ENCODE measurements at places on chromosomes 7 and 10.
A peak's percentile ranks its signal among the peaks of the same experiment; 100 is the strongest.

DNA sequence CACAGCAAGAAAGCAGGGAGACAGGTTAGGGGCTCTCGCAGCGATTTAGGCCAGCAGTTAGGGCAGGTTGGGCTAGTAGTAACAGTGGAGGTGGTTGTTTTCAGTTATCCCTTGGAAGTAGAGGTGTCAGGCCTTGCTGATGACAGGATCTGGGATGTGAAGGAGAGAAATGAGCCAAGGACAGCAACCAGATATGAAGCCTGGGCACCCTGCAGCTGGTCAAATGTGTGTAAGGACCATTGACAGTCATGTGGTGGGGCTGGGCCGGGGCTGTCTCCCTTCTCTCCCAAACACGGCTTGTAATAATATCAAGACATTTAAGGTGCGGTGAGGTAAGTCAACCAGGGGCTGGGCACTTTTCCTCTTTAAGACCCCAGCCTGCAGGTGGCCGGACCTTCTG is 112.5 kb upstream of the IGFBP3 start:
- no peak for DNase-seq

GRCh38 chr10:57849691-57850357 is 417.9 kb downstream of the IPMK start:
- DNase-seq = no peak

- DNase-seq = peak; percentile 59
Observed at GRCh38 chr10:121696854-121697253, 98.6 kb upstream of the FGFR2 start.

- DNase-seq = no peak
Observed at GRCh38 chr7:75962607-75963380, 31.6 kb downstream of the TMEM120A start.

- DNase-seq = peak; percentile 40
Observed at GRCh38 chr10:59805014-59805413, 51.8 kb upstream of the MRLN start.

DNA sequence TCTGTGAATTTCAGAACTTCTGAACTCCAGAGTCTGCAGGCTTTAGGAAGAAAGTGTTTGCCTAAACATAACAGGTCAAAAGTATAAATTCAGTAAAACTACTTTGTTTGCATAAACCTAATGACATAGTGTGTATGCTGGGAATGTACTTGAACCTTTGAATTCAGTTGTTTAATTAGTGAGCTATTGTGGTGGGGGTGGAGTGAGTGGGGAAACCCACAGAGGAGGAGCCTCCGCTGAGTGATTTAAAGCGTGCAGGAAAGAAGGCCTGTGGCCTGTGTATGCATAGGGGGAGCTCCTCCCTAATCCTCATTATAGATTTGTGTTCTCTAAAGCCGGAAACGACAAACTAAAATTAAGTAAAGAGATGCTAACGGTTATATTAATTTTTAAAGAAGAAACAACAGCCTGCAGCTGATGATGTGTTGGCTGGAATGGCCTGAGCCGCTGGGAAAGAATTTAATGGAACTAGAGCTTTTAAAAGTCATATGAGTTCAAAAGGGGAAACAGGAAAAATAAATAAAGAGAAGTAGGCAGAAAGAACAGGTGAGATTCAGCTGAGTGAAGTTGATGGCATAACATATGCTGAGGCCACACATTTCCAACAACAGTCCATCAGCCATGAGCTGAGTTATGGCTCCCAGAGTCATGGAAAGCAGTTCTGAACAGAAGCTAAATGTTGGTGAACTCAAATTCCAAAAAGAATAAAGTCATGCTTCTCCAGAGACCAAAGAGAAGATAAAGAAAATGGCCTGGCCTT is 595.0 kb downstream of the GRM8 start:
- no peak for DNase-seq

GRCh38 chr10:58723186-58723585 is 210.5 kb downstream of the BICC1 start:
- no peak for DNase-seq

- DNase-seq = peak; percentile 96
Observed at GRCh38 chr7:91880413-91881241, at the start of gene MTERF1. TSS of gene MTERF1 (minus strand) at chr7:91880702. CDS start at chr7:91880083, 619 bp downstream.

DNA sequence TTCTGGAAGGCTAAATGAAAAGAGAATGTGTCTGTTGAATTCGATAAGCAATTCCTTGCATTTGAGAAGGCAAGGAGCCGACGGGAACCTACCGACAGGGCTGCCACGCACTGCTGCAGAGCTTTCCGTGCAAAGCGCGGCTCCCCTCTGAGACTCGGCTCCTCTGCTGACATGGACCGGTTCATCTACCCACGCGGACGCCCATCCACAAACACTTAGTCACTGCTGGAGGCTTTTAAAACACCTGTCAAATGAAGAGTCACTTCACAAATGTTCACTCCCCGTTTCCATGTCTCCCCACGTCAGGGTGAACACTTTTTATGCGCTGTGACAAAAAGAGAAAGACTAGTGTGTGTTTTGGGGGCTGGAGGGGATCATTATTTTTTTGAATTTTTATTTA is 32.0 kb downstream of the AMZ1 start:
- no peak for DNase-seq

DNA sequence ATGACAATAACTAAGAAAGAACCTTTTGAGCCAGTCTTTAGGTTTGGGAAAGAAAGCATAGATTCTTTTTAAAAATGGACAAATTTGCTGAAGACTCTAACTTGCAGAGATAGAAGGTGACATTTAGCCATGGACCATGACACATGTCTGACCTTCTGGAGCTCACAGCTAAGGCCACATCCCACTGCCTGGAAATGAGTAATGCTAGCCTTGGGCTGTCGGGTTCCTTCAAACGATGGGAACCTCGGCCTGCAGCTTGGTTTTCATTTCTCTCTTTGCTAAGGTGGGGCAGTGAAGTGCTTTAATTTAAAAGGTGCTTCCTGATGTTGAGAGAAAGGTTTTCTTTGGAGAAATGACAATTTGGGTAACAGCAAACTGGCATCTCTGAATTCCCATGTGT is 223.2 kb downstream of the FANK1 start:
- DNase-seq = no peak

GRCh38 chr10:110009736-110010475 is 2.1 kb downstream of the ADD3 start:
- no peak for DNase-seq

GRCh38 chr10:12975266-12975665 is 26.2 kb downstream of the CCDC3 start:
- DNase-seq = no peak

GRCh38 chr7:88523645-88524044 is 217.0 kb upstream of the STEAP4 start:
- DNase-seq = no peak

DNA sequence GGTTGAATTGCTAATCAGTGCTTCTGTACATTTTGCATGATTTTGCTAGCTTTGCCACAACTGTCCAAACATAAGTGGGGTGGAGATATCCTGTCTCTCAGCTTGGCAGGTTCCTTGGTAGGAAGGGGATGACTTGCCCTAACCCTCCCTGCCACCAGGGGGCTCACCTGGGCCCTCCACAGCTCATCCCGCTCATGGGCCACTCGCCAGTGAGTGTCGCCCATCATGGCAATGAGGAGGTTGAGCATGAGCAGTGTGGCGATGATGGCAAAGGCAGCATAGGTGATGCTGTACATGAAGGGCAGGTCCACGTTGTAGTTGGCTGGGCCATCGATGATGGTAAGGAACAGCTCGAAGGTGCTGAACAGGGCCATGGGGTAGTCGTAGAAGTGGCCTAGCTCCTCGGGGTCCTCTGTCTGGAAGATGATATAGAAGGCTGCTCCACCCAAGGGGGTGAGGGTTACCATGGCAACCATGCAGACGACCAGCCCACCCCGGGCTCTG is 12.2 kb downstream of the TRPV6 start:
- DNase-seq = peak; percentile 33

- DNase-seq = no peak
Observed at GRCh38 chr10:120833222-120833928, 17.8 kb upstream of the WDR11 start.

GRCh38 chr7:6614953-6615722 is at the start of gene ZNF853:
TSS of gene ZNF853 (plus strand) at chr7:6615610. CDS start at chr7:6616175, 565 bp downstream.
- peak; percentile 73 for DNase-seq

GRCh38 chr7:159227433-159227832 is 82.8 kb upstream of the VIPR2 start:
- DNase-seq = no peak

GRCh38 chr10:108450280-108450679 is 1285.8 kb upstream of the SORCS1 start:
- no peak for DNase-seq

- no peak for DNase-seq
Observed at GRCh38 chr7:154857240-154857639, 145.7 kb downstream of the PAXIP1 start.

GRCh38 chr7:77309714-77310220 is 106.4 kb downstream of the GSAP start:
- no peak for DNase-seq

DNA sequence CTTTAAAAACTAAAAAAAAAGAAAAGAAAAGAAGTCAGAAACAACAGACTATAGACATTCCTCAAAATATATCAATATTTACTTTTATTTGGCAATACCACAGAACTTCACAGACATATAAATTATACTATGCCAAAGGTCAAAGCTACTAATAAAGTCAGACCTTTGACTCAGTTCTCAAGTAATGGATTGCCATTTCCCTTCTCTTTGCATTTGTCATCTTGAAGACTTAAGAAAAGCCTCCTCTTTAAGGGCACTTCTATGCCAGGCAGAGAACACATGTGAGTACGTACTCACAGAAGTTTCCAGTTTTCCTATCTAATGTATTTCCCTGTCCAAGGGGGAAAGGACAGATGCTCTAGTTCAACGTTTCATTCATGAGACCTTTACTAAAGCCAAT is 37.6 kb downstream of the TNPO3 start:
- no peak for DNase-seq

DNA sequence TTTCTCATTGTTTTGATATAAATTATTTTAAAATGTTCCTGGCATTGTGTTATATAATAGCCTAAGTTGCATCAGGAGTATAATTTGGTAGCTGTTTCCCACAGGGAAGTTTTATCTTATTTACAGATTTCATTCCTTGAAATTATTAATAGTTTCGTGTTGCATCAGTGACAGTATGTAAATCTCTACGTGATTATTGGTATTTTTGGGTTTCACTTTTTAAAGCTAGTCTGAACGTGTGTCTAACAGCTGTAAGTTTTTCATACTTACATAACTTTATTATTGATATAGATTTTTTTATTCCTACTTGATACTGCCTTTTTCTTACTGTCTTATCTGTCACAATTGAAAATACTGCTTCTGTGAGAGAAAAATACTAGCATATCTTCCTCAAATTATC is 167.9 kb downstream of the PHF14 start:
- DNase-seq = no peak

GRCh38 chr10:108989976-108990375 is 933.3 kb downstream of the XPNPEP1 start:
- DNase-seq = no peak

- DNase-seq = no peak
Observed at GRCh38 chr10:12704488-12704887, 297.0 kb downstream of the CCDC3 start.

DNA sequence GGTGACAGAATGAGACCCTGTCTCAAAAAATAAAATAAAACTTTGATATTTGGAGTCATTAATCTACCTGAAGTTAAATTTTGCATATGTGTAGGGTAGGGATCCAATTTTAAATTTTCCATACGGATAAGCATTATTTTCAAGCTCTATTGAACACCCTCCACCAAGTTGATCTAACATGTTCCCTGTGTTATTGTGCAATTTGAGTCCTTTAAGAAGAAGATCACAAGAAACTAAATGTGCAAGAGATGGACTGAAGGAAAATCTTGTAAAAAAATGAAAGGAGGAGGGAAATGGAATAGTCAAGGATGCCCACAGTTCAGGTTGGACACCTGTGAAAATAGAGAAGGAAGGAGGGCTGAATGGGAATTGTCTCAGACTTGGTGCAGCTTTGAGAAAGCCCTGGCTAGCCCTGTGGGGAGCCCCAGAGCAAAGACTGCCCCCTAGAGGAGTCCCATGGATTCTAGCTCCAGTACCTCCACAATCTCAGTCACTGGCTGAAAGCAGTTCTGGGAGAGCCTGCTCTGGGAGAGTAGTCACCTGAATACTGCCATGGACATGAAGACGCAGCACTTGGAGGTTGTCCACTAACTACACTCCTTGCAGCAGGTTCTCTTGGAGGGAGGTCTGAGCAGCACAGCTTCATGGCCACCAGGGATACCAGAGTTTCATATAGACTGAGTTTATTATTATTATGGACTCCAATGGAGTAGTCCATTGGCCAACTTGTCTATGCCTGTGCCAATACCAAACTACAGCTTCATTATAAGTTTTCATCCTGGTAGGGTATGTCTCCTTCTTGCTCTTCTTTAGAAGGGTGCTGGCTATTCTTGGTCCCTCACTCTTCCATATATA is 5.7 kb upstream of the TIAL1 start:
- peak; percentile 16 for DNase-seq

- DNase-seq = peak; percentile 68
Observed at GRCh38 chr10:75402486-75403143, 1.1 kb upstream of the ZNF503 start.

GRCh38 chr7:144086730-144087129 is 652 bp downstream of the OR2A12 start:
- DNase-seq = no peak

- DNase-seq = no peak
Observed at GRCh38 chr10:80154978-80155695, 22.6 kb downstream of the PLAC9 start.

GRCh38 chr7:14858410-14858809 is 44.1 kb downstream of the DGKB start:
- no peak for DNase-seq

DNA sequence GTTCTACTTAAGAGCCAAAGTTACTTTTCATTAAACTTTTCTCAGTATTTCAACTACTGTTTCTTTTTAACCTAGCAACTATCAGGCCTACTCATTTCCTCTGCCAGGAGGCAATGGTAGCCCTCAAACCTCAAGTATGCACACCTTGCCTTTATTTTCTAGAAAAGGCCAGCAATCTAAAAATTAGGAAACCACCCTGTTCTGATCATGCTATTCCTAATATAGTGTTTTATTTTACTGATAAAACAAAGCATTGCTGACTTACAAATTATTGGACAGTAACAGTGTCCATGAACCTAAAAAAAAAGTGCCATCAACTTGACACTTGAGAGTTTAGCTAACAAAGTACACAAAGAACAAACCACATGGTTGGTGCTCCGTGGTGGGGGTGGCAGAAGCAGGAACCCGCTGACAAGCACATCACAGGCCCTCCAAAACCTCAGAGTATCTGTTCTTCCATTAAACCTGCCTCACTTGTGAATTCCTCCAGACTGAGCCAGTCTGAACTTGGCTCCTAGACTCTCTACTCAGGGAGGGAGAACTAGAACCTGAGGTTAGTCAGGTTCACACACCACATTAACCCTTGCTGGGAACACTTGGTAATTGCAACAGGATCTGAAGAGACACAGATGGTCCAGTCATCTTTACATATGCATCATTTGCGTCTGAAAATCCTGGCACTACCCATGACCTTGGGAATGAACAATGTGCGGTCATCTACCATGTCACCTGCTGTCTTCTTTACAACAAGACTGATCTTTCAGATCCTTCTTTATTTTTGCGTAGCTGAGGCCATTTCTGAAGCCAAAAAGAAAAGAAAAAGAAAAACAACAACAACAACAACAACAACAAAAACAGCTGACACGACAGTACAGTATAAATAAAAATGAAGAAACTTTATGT is 31.9 kb downstream of the PIP4K2A start:
- no peak for DNase-seq

Measured in nephron progenitor cell (in vitro differentiated cells).